Stimulated activated CD4-positive, alpha-beta T cell treated with anti-CD3 and anti-CD28 coated beads, Interleukin-1b, Interleukin-23, amount 100 ng/mL, for 1 hour (primary cell): ENCODE measurements at places on chromosomes 12 and 14.

DNA sequence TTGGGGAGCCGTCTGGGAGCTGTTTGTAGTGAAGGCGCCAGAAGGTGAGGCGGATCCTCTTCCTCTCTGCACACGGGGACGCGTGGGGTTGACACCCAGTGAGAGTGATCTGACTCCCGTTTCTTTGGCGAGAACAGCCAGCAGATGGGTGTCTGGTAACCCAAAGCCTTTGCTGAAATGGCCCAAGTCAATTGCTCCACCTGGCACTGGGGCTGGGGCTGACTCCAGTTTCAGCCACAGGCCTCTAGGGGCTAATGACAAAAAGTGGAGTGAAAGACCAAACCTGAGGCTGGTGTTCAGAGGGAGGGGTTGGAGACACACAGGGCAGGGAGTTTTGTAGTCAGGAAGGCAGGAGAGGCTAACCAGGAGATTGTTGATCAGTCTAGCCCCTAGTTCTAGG lies 87.0 kb downstream of the FRMD6 start:
- no peak for DNase-seq

GRCh38 chr14:31320922-31321766 lies 99.2 kb downstream of the HEATR5A start:
- no peak for DNase-seq

- no peak for DNase-seq
These were observed 32.8 kb downstream of the MSRB3 start for GRCh38 chr12:65311260-65311659.

DNA sequence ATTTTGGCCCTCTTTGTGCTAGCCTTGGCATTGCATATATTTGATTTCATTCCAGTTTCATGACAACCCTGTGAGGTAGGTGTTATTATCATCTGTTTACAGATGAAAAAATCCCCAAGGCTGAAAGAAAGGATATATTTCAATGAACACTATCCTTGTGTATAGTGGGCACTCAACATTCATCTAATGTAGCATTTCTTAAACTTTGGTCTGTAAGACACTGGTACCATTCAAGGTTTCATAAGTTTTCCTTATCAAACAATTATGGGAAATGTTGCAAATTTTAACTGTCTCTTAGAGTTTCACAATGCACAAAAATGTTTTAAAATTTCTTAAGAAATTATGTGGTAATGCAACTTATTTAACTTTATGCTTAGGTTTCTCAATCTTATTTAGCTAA lies 44.3 kb downstream of the ATP23 start:
- DNase-seq = no peak

DNA sequence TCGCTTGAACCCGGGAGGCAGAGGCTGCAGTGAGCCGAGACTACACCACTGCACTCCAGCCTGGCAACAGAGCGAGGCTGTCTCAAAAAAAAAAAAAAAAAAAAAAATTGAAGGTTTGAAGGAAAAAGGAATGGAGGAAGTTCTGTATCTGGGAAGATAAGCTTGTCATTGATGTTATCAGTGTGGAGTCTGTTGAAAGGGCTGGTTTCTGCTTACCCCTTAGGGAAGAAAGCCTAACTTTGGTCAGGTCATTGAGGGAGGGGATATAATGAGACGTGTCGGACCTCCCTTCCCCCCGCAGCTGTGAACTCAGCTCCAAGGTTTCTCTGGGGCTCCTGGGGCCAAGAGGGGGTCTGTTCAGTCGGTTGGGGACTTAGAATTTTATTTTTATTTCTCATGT lies 16.4 kb downstream of the DAO start:
- DNase-seq = no peak

- no peak for DNase-seq
These were observed 28.6 kb upstream of the CACNA2D4 start for GRCh38 chr12:1947081-1947480.

DNA sequence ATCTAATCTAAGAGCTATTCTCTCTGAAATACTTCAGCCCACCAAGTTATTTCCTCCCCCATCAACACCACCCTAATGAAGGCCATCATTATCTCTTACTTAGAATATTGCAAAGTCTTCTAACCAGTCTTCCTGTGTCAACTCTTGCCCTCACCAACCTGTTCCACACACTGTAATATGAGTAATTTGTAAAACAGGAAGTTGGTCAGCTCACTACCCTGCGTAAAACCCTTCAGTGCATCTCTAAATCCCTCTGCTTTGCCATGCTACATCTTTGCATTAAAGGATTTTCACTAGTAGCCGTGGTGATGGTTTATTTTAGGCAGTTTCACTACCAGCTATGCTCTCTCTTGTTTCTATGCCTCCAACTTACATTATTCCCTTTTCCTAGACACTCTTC lies 70.0 kb downstream of the KIF21A start:
- DNase-seq = no peak
